ENCODE measurements at places on chromosomes 3 and 15.

GRCh38 chr3:35565048-35565447 is 74.3 kb upstream of the ARPP21 start:
- no peak for DNase-seq

GRCh38 chr3:119538772-119539171 is 20.6 kb downstream of the CD80 start:
- no peak for DNase-seq

- DNase-seq: no peak
Observed at GRCh38 chr3:133130168-133130567, 92.0 kb downstream of the TMEM108 start.

GRCh38 chr3:168040607-168041208 is 55.0 kb downstream of the GOLIM4 start:
- DNase-seq: peak; percentile 44

DNA sequence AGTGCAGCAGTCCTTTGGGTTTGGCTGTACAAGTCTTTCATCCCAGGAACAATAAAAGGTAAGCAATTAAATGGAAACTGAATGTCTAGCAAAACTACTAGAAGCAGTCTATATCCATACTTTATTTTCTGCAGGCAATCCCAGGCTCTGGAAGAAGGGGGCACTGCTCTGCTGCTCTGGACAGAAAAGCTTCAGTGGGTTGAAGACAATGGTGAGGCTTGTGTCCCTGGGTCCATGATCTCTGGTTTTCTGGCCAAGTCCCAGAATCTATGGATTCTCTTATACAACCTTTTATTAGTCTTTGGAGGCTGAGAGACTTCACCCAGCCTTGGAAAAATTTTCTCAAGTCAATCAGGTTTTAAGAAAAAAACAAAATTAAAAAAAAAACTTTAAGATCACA is 35.6 kb downstream of the SCAP start:
- no peak for DNase-seq

DNA sequence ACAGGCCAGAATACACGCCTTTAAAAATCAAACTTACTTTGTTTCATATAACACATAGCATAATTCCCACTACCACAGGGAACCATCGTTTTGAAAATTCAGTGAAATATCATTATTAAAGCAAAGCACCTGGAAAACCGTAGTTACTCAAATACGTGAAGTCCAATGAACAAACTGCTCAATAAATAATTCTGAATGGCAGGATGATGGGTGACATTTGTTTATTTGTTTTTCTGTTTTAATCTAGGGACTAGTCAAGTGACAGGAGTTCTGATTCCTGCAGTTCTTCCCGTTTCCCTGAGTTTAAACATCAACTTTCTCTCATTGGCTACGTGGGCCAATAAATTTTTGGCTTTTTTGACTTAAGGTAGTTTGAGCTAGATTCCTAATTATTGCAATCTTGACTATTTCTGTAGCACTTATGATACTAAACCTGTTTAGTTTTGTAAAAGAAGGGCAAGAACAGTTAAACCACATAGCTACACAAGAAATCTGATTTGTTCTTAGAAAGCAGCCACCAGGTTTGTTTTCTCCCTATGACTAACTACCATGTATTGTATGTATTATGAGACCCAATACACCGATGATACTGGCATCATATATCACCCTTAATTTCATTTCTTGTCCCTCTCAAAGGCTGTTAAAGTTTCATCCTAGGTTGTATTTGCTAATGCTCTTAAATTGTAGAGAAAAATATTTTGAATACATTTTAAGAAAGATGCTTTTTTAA is 411.2 kb downstream of the SHQ1 start:
- no peak for DNase-seq

GRCh38 chr3:184737641-184738505 is 26.0 kb upstream of the MAGEF1 start:
- no peak for DNase-seq

DNA sequence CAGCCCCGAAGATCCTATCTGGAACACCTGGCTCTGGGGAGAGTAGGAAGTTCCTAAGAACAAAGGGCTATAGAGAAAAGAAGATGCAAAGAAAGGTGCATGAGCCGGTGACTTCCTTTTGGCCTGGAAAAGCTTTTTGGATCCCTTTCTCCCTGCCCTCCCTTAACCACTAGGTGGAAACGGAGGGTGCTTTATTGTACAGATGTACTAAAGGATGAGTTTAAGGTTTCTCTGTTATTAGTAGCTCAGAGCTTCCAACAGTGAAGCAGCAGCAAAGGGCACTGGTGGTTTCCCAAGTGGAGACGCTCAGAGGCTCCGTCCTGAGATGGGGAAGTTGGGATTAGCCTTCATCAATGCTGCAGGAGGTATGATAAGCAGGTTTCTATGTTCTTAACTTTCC is 5.9 kb upstream of the ADGRG7 start:
- no peak for DNase-seq

- no peak for DNase-seq
Observed at GRCh38 chr3:194079702-194080172, 56.2 kb upstream of the HES1 start.

DNA sequence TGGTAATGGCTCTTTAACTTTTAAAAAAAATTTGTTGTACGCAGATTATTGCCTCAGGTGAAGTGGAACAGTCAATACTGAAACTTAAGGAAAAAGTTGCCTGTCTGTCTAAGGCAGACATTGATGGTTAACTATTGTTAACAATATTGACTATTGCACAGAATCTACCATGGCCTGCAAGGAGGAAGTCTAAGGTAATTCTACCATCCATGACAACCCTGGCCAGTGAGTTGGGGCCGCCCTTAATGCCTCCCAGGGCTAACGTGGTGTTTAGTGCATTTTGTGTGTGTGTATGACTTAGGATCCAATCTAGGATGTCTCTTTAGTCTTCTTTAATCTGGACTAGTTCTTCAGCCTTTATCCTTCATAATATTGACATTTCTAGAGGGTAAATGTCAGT is 2.1 kb upstream of the CPB1 start:
- no peak for DNase-seq

GRCh38 chr3:195796795-195797194 is 14.9 kb downstream of the MUC4 start:
- DNase-seq: no peak

- no peak for DNase-seq
Observed at GRCh38 chr15:47675735-47676134, 41.6 kb upstream of the SEMA6D start.

GRCh38 chr3:90221900-90222299 is 1114.5 kb downstream of the EPHA3 start:
- DNase-seq: no peak

GRCh38 chr3:13419505-13420044 is 547 bp downstream of the NUP210 start:
- DNase-seq: no peak

DNA sequence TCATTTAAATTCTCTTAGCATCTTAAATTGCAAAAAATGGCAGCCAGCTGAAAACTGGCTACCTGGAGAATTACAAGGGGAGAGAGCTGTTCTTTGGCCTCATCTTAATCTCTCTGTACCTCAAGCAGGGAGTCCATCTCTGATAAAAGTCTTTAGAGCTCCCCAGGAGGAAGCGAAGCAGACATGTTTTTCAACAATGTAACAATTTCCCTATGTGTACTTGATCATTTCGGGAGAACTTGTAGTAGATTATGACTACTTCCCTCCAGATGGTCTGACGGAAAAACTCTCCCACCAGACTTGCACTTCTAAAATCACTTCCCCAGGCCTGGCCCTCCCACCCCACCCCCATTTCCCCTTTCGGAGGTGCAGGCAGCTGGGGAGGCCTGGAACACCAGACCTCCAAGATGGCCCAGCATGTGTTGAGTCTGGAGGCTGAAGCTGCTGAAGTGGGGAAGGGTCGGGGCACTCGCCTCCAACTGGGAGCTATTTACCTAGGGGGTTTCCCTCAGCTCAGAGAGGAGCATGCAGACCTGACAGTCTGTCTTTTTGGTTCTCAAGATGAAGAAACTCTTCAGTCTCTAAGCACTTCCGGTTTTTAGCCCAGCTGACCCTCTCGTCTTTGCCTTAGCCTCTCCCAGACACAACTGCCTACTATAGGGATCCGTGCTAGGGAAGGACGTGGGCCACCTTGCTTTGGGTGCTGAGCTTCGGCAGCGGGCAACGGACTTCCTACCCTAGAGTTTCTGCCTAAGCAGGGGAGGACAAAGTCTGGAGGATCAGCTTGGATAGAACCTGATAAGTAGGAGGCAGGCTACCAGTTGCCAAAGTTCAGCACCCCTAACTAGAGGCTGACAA is 164.0 kb upstream of the TBL1XR1 start:
- DNase-seq: no peak

DNA sequence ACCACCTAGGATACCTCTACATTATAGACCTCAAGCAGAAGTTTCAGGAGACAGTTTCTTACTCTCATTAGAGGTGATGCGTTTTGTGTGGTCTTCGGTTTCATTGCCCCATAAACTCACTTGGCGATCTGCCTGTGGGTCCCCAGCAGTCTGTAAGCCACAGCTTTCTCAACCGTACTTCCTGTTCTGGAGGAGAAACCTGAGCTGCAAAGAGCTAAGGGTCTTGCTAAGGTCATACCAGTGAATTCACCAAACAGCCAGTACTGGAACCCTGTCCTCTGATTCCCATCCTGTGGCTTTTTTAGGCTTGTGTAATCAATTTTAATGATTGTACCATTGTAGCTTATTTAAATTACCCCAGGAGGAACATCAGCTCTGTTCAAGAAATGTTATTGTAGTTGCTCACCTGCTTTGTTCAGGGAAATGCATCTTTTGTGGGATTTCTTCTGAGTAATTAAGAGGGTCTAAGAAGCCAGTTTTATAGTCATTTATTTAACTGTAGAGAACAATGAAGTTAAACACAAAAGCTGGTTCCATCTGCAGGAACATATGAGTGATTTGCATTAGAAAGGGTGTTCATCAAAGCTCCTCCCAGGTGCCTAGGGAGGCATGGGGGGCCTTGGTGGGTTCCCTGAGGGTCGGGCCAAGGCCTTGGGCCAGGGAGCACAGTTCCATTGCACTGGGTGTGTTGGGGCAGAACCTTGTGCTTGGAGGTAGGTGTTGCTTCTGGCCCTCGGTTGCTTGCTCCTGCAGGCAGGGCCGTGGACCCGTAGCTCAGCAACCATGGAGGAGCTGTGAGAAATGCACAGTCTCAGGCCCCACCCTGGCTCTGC is 69.6 kb downstream of the APBA2 start:
- DNase-seq: peak; percentile 89

DNA sequence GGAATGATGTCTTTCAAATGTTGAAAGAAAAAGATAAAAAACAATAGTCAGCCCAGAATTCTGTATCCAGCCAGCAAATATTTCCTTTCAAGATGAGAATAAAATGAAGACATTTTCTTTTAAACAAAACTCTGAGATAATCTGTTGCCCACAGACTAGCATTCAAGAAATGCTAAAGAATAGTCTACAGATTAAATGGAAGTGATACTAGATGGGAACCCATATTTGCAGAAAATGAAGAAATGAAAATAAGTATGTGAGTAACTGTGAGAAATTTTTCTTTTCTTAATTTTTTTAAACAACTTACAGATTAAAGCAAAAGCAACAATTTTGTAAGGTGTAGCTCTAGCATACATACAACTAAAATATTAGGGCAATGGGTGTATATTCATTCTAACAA is 469.8 kb downstream of the IGSF11 start:
- DNase-seq: no peak

GRCh38 chr3:50264383-50264963 is 4.5 kb upstream of the SEMA3B start:
- DNase-seq: no peak

DNA sequence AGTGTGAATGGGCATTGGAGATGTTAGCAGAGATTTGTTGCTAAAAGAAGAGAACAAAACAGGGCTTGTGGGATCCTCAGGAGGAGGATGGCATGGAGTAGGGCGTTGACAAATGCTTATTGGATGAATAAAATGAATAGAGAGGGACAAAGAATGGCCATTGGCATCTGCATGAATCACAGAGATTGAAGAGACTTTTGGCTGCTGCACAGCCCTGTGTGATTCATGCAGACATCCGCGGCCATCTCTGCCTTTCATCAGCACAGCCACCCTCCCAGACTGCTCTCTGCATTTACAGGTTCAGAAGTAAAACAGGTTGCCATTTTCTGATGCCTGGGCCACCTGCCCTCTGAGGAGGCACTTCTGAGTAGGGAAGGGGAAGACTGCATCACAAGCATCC is 397.9 kb downstream of the EPHB1 start:
- no peak for DNase-seq

- no peak for DNase-seq
Observed at GRCh38 chr3:126450744-126451143, 24.9 kb downstream of the ZXDC start.

- DNase-seq: no peak
Observed at GRCh38 chr3:118809696-118810498, 224.7 kb downstream of the IGSF11 start.

- DNase-seq: peak; percentile 12
Observed at GRCh38 chr15:57562196-57562769, 29.4 kb upstream of the MYZAP start.

GRCh38 chr3:71990545-71990944 is 205.6 kb upstream of the PROK2 start:
- no peak for DNase-seq

GRCh38 chr3:106401666-106402490 is 533.1 kb upstream of the CBLB start:
- DNase-seq: no peak

Measured in Jurkat, Clone E6-1 (cell line).